ENCODE measurements at places on chromosomes 16 and 17.
A peak's percentile ranks its signal among the peaks of the same experiment; 100 is the strongest.

- DNase-seq = no peak
Observed at GRCh38 chr16:27223226-27223610, 19.9 kb downstream of the KDM8 start.

- DNase-seq = no peak
Observed at GRCh38 chr16:55570159-55570558, 3.7 kb downstream of the CAPNS2 start.

DNA sequence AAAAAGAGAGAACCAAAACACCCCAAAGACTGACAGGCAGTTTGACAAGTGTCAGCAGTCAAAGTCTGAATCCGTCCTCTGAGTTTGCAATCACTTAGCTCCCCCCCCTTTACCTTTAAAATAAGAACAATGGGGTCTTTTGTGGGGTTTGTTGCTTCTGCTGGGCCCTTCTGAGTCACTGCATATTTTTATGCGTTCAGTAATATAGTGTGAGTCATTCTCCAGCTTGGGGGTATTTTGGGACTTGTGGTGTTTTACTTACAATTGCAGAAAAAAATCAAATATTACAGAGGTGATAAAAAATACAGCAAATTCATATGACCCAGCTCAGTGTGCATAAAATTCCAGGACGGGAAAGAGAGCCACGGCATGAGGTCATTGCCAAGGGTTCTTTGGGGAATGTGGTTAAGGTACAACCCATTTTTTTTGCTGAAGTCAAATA is 120.1 kb downstream of the CYLD start:
- no peak for DNase-seq

DNA sequence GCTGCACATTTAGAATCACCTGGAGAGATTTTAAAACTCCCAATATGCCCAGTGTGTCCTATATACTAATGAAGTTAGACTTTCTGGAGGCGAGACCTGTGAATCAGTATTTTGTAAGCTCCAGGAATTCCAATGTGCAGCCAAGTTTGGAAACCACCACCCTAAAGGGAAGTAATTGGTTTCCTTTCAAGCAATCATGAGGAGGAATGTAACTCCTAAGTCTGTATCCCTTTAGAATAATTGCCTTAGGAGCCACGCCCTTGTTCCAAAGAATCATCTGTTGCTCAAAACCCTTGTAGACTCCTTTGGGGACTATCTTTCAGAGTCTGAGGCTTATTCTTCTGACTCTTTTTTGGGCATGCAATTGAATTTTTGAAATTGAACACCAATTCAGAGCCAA is 84.4 kb downstream of the DNAH9 start:
- DNase-seq = no peak

DNA sequence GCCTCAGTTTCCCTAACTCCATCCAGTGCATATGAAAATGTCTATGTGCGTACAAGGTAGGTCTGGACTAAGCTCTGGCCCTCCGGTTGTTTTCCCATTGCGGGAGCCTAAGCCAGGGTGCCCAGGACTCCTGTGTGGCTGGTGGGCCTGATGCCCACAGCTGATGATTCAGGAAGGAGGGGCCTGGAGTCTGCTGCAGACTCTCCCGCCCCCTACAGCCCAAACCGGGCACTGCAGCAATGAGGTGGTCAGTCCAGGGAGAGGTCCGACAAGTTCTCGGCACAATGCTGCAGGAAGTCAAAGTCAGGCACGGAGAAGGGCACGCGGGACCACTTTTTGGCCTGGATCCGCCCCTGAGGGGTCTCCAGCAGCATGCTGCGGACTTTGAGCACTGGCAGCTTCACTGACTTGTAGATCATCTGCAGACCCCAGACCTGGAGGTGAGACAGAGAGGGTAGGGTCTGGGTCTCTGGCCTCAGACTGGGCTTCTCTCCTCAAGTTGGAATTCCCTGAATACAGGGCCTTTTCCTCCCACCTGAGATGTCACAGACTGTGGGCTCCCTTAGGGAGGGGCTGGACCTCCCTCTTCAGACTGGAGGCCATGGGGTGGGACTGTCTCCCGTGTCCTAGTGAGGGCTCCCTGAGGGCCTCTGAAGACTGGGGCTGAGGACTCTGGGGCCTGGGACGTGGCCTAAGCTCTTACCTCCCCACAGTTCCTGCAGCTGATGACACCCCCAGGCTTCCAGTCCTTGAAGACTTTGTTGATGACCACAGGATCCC is 3.4 kb upstream of the ZNF385C start:
- peak; percentile 72 for DNase-seq
